HCT116 (cell line): ENCODE measurements at places on chromosomes 16 and 17.

DNA sequence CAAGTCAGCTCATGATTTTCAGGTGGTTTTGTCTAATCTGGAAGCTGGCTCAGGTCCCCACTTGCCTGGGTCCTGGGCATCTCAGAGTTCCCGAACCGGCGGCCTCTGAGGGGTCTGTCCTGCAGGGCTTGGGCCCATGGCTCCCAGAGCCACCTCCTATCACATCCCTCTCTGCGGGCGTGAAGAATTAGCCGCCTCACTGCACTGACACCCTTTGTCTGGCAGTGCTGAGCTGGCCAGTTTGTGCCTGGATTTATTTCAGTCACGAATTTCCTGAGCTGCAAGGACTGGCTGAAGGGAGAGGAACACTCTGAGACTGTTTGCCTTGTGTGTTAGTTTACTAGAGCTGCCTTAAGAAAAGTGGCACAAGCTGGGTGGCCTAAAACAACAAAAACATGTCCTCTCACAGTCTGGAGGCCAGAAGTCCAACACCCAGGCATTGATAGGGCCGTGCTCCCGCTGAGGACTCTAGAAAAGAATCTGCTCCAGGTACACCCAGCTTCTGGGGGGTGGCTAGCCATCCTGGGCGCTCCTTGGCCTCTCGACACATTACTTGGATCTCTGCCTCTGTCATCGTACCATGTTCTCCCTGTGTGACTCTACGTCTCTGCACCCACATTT lies 217.5 kb upstream of the DYNLRB2 start:
- no peaks in the 10 kb centered on the region for H3K4me1 ChIP-seq
- H3K36me3 ChIP-seq, result no peaks in the 10 kb centered on the region
- DNase-seq, result no peak
- no peak overlapping the region for H3K27ac ChIP-seq

GRCh38 chr17:77523540-77523939 lies 382.8 kb downstream of the SEC14L1 start:
- no peaks in the 10 kb centered on the region for H3K36me3 ChIP-seq
- no peak overlapping the region for H3K4me3 ChIP-seq
- H3K4me1 ChIP-seq, result no peaks in the 10 kb centered on the region
- DNase-seq, result no peak
- no peak overlapping the region for H3K27ac ChIP-seq

DNA sequence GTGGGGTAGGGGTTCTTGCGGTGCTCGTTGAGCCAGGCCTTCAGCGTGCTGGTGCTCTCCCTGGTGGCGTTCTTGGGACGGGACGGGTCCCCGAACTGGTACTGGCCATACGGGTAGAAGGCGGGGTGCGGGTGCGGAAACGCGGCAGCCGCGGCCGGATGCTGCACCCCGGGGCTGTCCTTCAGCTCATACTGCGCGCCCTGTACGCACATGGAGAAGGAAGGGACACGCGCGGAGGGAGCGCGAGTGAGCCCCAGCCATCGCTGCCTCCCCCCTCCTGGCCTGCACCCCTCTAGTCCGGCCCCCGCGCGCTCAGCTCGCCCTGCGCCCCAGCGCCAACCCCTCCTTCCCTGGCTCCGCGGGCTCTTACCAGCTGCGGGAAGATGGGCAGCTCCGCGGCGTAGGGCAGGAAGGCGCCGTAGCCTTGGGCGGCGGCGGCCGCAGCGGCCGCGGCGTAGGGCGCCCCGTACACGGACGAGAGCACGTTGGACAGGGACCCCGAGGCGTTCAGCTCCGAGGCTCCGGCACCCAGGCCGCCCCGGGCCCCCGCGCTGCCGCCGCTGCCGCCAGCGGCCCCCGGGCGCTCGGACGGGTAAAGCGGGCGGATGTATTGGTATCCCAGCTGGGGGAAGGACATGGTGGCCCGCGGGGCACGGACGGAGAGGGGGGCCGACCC lies 1.0 kb downstream of the IRX3 start:
- no peaks in the 10 kb centered on the region for H3K27me3 ChIP-seq
- DNase-seq, result no peak
- H3K4me1 ChIP-seq, result peaks cover 30% of the 10 kb centered on the region
- no peaks in the 10 kb centered on the region for H3K36me3 ChIP-seq
- no peak overlapping the region for H3K27ac ChIP-seq

- H3K27ac ChIP-seq, result no peak overlapping the region
- no peaks in the 10 kb centered on the region for H3K4me1 ChIP-seq
- H3K4me3 ChIP-seq, result no peak overlapping the region
- DNase-seq, result no peak
- peaks cover 20% of the 10 kb centered on the region for H3K27me3 ChIP-seq
These were observed 236.1 kb upstream of the C16orf82 start for GRCh38 chr16:26830428-26831127.

DNA sequence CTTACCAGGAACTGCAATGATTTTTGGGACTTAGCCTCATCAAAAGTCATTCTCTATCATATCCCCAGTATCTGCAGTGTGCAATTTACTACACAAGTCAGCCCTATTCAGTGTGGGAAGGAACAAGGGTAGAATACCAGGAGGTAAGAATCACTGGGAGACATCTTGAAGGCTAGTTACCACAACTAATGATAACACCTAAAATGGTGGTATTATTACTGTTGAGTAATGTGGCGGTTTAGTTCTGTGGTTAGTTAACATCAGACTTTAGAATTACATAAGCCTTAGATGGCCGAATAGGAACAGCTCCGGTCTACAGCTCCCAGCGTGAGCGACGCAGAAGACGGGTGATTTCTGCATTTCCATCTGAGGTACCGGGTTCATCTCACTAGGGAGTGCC lies 567.9 kb upstream of the CDH11 start:
- DNase-seq, result no peak
- H3K27ac ChIP-seq, result no peak overlapping the region
- H3K27me3 ChIP-seq, result no peaks in the 10 kb centered on the region

DNA sequence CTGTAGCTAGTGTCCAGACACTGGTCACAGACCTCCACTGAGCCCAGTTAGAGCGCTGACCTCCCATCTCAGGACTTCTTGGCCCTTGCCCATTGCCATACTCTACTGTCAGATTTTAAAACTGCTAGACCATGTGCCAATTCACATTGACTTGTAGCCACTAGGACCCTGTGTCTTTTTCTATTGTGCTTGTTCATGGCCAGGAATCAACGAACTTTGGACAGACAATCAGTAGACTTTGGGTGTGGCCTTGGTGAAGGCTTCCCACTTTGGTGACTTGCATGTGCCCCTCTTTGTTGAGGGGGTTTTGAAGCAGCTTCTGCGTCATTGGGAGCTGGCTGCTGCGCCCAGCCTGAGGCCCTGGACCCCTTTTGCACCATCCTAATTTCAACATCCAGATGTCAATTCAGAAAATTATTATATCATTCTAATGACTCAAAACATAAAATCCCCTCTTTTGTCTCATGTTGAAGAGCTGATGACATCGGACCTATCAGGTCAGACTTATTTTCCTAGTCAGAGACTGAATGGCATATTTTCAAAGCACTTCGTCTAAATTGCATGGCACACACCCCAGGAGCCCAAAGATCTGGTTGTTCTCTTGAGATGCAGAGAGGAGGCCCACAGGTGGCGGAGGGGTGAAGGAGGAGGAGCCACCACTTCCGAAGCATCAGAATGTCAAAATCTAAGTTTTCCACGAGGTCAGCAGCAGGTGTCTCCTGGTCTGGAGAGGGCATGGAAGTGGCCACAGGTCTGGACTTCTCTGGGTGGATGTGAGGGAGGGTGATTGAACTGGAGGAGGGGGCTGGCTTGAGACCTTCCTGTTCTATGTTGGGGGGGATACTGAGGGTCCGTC lies 93.4 kb upstream of the CBX4 start:
- no peaks in the 10 kb centered on the region for H3K36me3 ChIP-seq
- H3K4me1 ChIP-seq, result peaks cover 19% of the 10 kb centered on the region

- no peaks in the 10 kb centered on the region for H3K36me3 ChIP-seq
- H3K27ac ChIP-seq, result no peak overlapping the region
- no peak for DNase-seq
- no peak overlapping the region for H3K4me3 ChIP-seq
- H3K27me3 ChIP-seq, result peaks cover 5% of the 10 kb centered on the region; the same call in 1 of the 2 replicates
These were observed 31.7 kb downstream of the NAGPA start for GRCh38 chr16:5001986-5002385.

DNA sequence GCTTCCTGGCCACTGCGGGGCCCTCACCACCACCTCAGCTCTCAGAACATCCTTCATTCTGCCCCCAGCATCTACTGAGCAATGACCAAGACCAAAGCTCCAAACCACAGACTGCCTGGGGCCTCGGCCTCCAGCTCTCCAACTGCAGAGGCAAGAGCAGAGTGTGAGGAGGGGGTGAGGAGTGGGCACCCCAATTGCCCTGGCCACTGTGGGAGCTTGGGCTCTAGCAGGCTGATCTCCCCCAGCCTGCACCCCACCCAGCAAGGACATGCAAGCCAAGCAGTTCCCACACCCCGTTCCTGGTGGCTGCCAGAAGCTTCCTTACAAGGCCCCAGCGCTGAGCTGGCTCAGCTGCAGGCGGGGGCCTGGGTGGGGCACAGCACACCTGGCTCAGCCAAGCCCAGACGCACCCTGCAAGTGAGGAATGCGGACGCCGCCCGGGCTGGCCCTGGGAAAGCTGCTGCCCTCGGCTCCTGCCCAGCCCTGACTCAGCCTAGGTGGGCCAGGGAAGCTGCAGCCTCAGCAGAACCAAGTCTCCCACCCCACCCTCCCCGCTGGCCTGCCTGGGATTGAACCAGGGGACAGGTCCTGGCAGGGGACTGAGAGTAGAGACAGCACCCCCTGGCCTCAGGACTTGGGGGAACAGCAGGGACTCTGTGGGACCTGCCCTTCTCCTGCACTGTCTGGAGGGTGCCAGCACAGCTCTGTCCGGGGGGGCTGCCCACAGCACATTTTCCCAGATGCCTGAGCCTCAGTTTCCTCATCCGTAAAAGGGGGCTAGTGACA lies 29.7 kb upstream of the KRT17 start:
- H3K4me3 ChIP-seq, result no peak overlapping the region
- no peaks in the 10 kb centered on the region for H3K27me3 ChIP-seq
- peak; percentile 69 for DNase-seq
- H3K36me3 ChIP-seq, result no peaks in the 10 kb centered on the region
- peak overlapping the region; percentile 71 for H3K27ac ChIP-seq
